ENCODE measurements at places on chromosomes 5 and 9.
A peak's percentile ranks its signal among the peaks of the same experiment; 100 is the strongest.

DNA sequence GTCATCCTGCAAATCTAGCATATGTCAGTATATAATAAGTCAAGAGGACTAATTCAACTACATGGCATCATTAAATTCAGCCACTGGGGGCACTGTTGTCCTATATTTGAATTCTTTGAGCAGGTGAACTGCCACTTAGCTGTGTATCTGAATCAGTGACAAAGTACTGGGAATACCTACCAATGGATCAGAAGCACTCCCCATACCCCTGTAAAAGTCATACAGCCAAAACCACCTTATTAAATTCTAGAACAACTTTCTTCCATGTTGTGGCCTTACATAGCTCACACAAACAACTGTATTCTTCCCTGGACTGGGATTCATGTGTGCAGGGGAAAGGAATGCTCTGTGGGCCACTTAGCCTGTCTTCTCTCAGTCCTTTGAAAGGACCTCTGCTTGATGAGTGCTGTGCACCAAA lies 57.4 kb upstream of the PLPP6 start:
- peak; percentile 65 for DNase-seq

- DNase-seq = peak; percentile 98
Measured at GRCh38 chr9:110050925-110051355, 157.0 kb downstream of the C9orf152 start.

DNA sequence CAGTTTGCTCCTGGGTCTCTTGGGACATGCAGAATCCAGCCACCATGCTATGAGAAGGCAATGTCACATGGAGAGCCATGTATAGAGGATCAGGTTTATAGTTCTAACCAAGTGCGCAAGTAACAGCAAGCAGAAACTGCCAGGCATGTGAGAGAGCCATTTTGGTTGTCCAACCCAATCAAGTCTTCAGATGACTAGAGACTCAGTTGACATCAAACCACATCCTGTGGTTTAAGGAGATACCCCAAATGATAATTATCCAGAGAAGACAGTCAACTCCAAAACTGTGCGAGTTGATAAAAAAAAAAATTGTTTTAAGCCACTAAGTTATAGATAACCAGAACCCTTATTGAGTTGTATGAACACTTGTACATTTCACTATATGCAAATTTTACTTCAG lies 40.2 kb downstream of the TMEM232 start:
- DNase-seq = no peak

GRCh38 chr9:119078015-119078414 lies 291.2 kb downstream of the BRINP1 start:
- DNase-seq = no peak

DNA sequence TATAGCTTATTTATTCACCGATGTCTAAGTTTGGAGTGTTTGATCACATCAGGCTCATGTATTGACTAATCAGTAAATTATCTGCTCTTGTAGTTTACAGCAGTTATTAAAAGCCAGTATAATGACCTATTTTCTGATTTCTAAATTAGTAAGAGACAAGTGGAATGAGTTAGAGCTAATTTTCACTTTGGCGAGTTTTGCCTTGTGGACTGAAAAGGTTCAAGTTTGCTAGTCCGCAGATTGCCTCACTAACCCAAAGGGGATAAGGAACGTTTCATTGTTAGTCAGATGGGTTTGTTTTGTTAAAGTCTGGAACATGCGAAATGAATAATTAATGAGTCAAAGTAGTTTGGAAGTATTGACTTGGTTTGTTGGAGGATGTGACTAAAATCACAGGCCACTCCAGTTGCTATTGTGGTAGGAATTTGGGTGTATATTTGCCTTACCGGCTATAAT lies 40.1 kb downstream of the SMARCA2 start:
- peak; percentile 55 for DNase-seq

- DNase-seq = peak; percentile 11
Measured at GRCh38 chr5:98791001-98791519, 17.6 kb downstream of the RGMB start.

DNA sequence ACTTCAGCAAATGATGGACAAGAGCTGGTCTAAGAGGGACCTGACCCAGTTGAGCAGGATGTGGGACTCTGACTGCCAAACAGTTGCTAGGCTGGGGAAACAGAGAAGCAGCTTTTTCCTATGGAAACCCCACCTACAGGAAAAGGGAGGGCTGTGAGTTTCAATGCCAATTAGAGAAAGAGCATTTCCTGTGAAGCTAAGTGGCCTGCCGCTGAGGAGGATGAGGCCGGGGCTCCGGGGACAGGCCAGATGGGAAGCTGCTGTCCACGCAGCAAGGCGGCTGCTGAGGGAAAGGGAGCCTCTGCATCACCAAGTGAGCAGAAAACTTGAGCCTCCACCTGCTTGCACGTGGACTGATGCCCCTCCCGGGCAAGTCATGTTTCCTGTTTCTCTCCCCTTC lies at the start of gene PCDH12:
TSS of gene PCDH12 (minus strand) at position 90 of the 400 bp plus-strand sequence. CDS start 351 bp downstream, outside the sequence.
- peak; percentile 33 for DNase-seq

- no peak for DNase-seq
Measured at GRCh38 chr5:150556859-150557508, 49.1 kb downstream of the NDST1 start.

DNA sequence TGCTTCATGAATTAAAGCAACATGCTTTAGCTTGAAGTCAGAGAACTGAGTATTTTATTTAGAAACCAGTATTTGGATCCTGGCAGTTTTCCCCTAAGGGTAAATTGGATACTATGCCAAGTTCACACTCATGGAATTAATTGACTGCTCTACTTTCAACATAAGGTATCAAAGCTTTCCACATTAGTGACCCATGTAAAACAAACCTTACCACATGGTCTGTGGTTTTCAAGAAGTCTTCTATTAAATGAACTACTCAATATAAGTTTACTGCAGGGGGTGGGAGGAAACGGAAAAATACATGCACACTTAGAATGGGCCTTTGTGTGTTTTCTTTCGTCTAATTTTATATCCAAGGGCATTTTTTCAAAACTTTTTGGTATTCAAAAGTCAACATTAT lies 232.0 kb upstream of the FBXL7 start:
- DNase-seq = no peak

- DNase-seq = no peak
Measured at GRCh38 chr9:135218331-135219225, 131.1 kb downstream of the OLFM1 start.
